ENCODE measurements at places on chromosomes 1 and 21.
A peak's percentile ranks its signal among the peaks of the same experiment; 100 is the strongest.

GRCh38 chr1:245290836-245291235 lies 136.1 kb downstream of the KIF26B start:
- no peak for DNase-seq

DNA sequence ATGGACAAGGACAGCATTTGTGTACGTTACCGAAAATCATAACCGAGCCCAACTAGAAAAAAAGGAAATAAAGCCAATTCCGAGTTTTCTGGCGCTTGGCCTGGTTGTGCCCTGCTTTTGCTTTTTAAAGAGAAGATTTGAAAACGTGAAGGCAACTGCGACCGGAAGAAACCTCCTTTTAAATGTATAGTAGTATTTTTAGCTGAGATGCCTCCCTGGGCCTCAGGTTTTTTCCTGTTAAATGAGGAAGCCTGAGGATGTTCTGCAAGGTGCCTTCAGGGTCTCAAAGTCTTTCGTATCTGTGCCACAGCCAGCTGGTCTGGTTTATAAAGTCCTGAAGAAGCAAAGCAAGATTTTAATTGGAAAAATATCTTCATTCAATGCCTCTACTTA lies 371 bp upstream of the ODF2L start:
- DNase-seq = no peak

GRCh38 chr1:160880216-160880615 lies 4.8 kb downstream of the ITLN1 start:
- DNase-seq = no peak

DNA sequence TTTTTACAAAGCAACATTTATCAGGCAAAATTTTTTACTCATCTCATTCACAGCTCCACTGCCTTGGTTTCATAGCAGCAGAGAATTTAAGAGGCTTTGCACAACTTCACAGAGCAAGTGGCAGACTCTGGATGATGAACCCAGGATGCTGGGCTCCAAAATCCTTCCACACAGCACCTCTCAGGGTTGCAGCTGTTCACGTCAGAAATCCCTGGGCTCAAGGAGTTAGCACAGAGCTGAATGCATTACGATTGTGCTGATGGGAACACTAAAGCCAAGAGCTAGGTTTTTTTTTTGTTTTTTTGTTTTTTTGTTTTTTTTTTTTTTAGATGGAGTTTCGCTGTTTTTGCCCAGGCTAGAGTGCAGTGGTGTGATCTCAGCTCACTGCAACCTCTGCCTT lies 2.4 kb upstream of the HTR6 start:
- DNase-seq = no peak

GRCh38 chr1:236766506-236766905 lies 28.6 kb upstream of the MTR start:
- no peak for DNase-seq

- DNase-seq = no peak
Measured at GRCh38 chr1:204464701-204465100, 29.9 kb downstream of the PIK3C2B start.

DNA sequence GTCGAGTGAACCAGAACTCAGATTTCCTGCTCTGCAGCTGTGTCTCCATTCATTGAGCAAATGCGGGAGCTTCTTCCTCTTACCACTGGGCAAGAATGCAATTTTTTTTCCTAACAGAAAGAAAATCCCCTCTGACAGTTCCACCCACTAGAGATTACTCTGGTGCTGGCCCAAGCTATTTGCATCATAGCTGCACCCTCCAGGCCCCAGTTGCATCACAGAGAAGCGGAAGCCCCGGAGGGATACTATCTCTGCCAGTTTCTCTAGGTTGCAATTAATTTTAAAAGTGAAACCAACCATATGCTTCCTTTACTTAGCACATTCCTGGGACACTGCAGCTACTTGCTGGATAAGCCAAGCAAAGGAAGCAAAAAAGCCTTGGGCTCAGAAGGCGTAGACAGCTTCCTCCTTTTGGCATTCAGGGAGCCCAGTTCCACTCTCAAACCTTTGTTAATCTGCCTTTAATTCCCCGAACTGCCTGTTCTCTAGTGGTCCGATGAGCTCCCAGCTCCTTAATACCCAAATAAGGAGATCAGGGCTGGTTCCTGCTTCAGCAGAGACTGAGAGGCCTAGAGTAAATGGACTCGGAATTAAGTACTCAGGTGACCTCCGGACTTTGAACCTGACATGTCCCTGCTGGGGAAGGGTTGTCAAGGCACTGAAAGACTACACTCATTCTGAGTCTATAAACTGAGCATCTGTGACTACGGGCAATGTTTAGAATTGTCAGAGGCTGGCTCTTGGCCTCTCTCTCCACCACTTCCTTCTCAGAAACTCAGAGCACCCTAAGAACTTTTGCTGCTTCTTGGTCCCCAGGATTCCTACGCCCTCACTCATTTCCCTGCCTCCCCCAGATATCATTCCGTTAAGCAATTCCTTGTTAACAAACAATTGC lies 72.5 kb upstream of the TNFSF18 start:
- DNase-seq = peak; percentile 41

GRCh38 chr1:46179138-46180081 lies 3.1 kb upstream of the P3R3URF start:
- peak; percentile 81 for DNase-seq

- DNase-seq = no peak
Measured at GRCh38 chr1:181742426-181742825, 259.1 kb downstream of the CACNA1E start.

DNA sequence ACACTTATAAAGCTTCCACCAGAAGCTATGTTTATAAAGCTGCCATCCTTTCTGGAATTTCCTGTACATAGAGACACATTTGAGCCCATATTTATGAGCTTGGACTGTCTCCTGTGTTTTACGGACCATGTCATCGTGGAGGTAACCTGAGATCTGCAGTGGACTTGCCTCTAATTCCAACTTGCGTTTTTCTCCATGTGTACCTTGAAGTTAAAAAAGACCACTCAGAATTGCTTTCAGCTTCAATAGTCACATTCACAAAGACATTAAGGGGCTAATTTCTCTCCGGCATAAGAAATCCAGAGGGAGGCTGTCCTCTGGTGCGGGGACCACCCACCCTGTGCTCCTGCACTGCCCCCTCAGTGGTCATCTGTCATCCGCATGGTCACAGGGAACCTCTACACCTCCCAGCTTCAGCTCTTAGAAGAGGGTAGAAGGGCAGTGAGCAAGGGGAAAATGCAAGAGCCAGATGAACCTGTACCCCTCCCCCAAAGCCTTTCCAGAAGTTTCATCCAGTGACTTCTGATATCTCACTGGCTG lies 521.4 kb upstream of the CAMK1G start:
- DNase-seq = no peak

GRCh38 chr1:241422470-241422869 lies 65.5 kb upstream of the RGS7 start:
- no peak for DNase-seq

DNA sequence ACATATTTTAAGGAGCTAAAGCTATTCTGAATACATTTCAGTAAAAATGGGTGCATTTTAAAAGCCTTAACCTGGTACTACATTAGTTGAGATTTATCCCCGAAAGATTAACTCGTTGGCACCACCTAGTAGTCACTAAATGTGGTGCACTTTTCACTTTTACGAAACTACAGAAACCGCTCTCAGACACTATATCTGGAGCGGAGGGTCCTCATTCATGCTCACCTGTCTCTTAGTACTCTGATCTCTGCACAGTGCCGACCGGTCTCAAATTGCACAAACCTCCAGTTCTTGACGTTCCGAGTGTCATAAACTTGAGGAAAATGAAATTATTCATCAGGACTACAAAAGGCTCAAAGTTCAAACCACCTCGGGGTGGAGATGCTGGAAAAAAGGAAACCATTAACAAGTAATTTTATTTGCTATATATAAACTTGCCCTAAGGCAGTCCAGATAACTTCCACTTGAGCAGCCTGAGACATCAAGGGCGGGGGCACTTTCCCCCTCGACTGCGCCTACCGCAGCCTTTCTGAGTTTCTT lies 722 bp downstream of the LZIC start:
- peak; percentile 48 for DNase-seq

- DNase-seq = no peak
Measured at GRCh38 chr1:244207042-244207934, 156.2 kb downstream of the ZBTB18 start.

GRCh38 chr1:24300971-24301784 lies 18.0 kb upstream of the GRHL3 start:
- DNase-seq = no peak

GRCh38 chr1:65541865-65542264 lies 121.4 kb downstream of the LEPR start:
- DNase-seq = no peak
